GM03348 (cell line): ENCODE measurements at places on chromosomes 12 and 14.

DNA sequence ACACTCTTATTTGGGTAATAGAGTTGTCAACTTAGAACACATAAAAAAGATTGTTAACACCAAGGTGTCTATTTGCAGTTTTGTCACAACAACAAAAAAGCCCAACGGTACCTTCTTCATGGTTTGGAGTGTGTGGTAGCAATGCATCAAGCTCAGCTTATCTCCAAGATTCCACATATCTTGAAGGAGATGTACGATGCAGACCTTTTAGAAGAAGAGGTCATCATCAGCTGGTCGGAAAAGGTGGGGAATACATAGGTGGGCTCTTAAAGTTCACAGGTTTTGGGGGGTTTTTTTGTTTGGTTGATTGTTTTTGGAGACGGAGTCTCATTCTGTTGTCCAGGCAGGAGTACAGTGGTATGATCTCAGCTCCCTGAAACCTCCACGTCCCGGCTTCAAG lies 5.5 kb downstream of the EIF5 start:
- no peak for DNase-seq

DNA sequence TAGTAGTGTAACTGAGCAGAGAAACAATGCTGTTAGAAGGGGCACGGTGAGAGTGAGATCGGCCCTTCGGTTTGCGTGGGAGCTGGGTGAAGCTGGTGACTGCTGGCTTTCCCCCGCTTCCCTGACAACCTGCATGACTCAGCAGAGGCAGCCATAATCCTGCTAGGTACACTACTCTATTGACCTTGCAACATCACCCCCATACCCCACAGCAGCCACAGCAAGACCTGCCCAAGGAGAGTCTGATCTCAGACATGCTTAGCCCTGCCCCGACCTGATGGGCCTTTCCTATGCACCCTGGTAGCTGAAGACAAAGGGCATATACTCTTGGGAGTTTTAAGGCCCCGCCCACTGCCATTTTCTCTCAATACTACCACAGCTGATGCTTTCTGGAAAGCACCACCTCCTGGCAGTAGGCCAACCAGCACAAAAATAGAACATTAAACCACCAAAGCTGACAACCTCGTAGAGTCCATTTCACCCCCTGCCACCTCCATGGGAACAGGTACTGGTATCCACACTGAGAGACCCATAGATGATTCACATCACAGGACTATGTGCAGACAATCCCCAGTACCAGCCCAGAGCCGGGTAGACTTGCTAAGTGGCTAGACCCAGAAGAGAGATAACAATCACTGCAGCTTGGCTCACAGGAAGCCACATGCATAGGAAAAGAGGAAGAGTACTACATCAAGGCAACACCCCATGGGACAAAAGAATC lies 75.9 kb upstream of the RGS6 start:
- no peak for DNase-seq

DNA sequence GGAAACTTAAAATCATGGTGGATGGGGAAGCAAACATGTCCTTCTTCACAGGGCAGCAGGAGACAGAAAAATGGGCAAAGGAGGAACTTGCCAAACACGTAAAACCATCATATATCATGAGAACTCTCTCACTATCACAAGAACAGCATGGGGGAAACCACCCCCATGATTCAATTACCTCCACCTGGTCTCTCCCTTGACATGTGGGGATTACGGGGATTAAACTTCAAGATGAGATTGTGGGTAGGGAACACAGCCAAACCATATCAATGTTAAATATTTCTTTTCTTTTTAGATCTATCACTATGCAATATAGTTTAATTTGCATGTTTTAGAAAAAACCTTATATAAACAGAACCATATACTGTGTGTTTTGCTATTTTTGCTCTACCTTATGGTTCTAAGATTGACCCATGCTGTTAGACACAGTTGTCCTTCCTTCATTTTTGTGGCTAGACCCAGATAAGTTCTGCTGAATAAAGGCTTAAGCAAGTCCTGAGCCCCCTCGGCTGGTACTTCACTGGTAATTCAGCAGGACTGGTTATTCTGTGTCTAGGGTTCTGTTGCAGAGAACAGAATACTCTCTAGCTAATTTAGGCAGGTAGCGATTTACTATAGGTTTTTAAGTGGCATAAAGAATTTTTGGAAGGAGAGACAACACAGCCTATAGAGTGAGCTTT lies 253.7 kb upstream of the HMGA2 start:
- DNase-seq = no peak

- no peak for DNase-seq
Observed at GRCh38 chr12:49553512-49554088, 14.3 kb downstream of the MCRS1 start.

GRCh38 chr14:53190938-53191337 lies 37.8 kb upstream of the DDHD1 start:
- DNase-seq = no peak

- no peak for DNase-seq
Observed at GRCh38 chr12:25789541-25789944, 168.9 kb upstream of the RASSF8 start.

DNA sequence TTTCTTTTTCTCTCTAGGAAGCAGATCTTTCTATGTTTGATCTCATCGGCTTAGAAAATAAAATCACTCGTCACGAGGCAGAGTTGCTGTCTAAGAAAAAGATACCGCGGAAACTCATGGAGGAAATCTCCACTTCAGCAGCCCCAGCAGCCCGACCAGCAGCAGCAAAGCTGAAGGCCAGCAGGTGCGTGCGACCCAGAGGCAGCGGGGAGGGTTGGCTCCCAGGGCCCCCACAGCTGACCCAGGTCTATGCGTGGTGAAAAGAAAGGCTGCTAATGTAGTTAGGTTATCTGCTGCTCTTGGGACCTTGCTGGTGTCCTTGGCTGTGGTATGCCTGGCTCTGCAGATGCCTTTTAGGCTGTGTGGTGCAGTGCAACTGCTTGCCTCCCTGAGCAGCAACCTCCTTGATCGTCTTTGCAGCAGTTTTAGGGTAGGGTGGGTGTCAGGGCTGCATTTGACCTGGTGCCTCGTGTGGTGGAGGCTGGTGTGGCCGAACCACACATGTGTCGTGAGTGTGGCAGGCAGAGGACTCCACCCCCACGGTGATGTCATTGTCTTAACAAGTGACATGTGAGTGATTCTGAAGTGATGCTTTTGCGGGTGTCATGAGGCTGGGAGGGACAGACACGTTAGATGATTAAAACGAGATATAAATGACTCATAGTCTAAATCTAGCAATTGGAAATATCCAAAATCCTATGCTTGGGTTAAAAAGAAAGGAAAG lies 68.6 kb downstream of the EP400 start:
- DNase-seq = no peak

- no peak for DNase-seq
Observed at GRCh38 chr14:93893661-93894261, 33.4 kb upstream of the FAM181A start.

GRCh38 chr12:131542351-131542750 lies 168.5 kb upstream of the SFSWAP start:
- DNase-seq = no peak

- DNase-seq = no peak
Observed at GRCh38 chr14:105884808-105885281, 358.5 kb downstream of the TMEM121 start.

- no peak for DNase-seq
Observed at GRCh38 chr12:122788387-122788786, 14.0 kb downstream of the CCDC62 start.

DNA sequence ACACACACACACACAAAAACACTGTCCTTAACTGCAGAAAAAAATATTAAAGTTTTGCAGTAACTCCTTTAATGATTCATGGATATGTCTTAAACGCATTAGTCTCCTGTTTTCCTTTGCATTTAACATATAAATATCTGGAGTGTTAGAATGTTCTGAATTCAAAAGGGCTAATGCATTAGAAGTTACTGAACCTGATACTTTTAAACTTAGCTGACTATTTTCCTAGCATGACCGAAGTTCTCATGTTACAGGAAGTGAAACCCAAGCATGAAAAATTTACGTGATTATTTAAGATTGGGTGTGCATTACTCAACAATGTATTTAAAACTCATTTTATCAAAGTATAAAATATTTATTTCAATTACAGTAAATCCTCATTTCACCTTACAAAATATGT lies 791.2 kb downstream of the FLRT2 start:
- DNase-seq = no peak

- DNase-seq = no peak
Observed at GRCh38 chr14:63981569-63981968, 128.8 kb downstream of the SYNE2 start.

DNA sequence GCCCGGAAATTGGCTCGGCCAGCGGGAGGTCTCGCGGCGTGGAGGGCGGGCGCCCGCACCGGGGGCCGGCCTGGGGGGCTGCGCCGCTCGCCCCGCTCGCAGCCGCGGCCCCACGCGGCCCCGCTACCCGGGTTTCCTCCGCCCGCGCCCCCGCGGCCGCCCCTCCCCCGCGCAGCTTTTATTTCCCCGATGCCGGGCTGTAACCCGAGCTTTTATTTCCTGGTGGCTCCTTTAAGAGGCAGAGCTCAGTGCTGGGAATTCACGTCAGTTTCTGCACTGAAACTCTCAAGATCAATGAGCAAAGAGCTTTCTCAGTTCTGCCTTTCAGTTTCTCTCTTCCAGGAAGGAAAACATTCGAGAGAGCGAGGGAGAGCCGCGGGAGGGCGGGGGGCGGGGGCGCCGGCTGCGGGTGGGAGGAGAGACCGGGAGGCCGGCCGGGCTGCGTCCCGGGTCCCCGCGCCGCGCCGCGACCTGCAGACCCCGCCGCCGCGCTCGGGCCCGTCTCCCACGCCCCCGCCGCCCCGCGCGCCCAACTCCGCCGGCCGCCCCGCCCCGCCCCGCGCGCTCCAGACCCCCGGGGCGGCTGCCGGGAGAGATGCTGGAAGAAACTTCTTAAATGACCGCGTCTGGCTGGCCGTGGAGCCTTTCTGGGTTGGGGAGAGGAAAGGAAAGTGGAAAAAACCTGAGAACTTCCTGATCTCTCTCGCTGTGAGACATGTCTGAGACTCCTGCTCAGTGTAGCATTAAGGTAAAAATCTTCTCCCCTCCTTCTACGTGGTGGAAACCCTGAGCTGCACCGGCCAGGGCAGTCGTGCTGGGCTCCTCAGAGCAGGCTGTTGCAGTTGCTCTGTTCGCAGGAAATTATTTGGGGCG lies at the start of gene ETV6:
Gene ETV6, plus strand, starts transcription at position 262 of the 873 bp plus-strand sequence. Its CDS starts 454 bp downstream, at position 716.
- DNase-seq = peak; percentile 80

DNA sequence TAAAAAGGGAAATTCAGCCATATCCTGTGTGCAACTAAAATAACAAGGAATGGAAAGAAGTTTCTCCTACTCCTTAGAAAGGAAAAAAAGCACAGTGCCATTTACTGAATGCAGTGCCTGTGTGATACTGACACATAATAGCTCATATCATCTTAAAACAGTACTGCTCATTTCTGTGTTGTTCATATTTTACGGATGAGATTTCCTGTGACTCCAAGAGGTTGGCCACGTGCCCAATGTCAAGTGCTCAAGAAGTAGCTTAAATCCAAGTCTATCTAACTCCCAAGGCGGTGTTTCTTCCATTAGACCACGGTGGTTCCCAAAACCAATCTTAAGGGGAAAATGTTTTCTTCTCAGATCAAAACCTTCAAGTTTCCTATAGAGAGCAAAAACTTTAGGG lies 20.0 kb downstream of the MAP3K9 start:
- DNase-seq = peak; percentile 19

- DNase-seq = peak; percentile 78
Observed at GRCh38 chr12:125079648-125080645, 14.7 kb downstream of the AACS start.

DNA sequence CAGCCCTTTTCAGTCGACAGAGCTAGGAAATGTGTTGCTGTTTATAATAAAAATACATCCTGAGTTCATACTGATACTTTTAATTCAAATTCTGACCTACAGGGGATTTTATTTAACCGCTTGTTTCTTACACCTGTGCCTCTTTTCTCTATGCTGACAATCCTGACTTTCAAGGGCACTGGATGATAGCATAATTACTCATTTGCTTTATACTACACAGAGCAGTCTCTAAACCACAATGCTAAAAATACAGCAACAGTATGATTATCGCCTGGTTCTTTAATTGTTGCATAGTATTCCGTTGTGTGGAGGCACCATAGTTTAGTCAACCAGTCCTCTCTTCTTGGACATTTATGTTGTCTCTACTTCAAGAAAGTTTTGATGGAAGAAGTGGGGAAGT lies 372.9 kb downstream of the DPF3 start:
- no peak for DNase-seq

DNA sequence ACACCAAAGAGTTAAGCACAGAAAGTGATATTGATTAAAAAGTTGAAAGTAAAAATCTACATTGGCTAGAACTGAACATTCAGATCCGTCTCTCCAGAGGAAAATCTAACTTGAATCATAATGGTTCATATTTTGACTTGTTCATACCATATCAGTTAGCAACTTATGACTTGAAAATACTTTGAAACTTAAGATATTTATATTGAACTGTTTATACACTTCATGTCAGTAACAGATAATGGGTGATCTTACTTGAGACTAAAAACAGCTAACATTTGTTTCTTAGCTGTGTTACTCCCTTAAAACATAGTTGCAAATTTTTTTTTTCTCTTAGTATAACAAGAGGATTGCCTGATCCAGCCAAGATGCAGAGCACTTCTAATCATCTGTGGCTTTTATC lies 3.6 kb downstream of the TBK1 start:
- DNase-seq = no peak

DNA sequence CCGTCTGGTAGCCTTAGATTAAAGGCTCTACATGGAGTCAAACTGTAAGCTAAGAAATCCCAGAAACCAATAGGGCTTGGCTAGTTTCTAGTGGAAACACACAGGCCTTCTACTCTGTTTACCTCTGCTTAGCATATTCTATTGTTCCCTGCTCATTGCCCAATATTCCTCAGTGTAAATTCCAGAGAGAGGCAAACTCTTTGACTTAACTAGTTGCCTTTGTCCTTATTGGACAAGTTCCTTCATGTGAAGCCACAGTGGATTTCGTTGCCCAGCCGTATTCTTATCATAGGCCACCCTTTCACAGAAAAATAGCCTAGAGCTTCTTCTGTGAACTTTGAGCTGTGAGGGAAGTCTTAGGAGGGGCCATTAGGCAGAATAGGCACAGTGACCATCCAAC lies 186.1 kb downstream of the PLCZ1 start:
- no peak for DNase-seq

DNA sequence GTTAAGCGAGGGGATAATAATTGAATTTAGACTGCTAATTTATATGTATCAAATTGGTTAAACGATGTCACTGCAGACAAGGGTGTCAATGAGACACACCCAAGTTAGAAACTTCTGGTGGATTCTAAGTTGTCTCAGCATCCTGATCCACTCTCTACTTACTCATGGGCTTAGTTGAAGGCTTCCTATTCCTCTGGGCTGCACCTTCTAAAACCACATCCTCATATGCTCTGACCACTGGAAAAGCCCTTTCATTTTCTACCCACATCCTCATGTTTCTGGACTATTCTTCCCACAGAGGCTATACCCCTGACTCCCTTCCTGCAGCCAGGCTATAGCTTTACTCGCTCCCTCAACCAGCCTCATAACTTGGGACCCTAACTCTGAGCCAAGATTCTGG lies 493.8 kb downstream of the VRK1 start:
- DNase-seq = no peak

- DNase-seq = no peak
Observed at GRCh38 chr14:80387563-80387981, 176.3 kb upstream of the DIO2 start.
